ENCODE measurements at places on chromosomes 5 and 9.

GRCh38 chr9:137310189-137311052, 8.3 kb upstream of the NRARP start:
- no peaks in the 10 kb centered on the region for H3K36me3 ChIP-seq
- peak; percentile 74 for DNase-seq
- H3K27me3 ChIP-seq = peaks cover 9% of the 10 kb centered on the region
- H3K4me3 ChIP-seq = no peak overlapping the region

- peaks cover 40% of the 10 kb centered on the region for H3K36me3 ChIP-seq
- DNase-seq = no peak
- peaks cover 64% of the 10 kb centered on the region for H3K4me1 ChIP-seq
- H3K27me3 ChIP-seq = no peaks in the 10 kb centered on the region
- no peak overlapping the region for H3K27ac ChIP-seq
- peak overlapping the region; percentile 51 for H3K4me3 ChIP-seq
Measured at GRCh38 chr5:68290847-68291246, 75.3 kb downstream of the PIK3R1 start.

DNA sequence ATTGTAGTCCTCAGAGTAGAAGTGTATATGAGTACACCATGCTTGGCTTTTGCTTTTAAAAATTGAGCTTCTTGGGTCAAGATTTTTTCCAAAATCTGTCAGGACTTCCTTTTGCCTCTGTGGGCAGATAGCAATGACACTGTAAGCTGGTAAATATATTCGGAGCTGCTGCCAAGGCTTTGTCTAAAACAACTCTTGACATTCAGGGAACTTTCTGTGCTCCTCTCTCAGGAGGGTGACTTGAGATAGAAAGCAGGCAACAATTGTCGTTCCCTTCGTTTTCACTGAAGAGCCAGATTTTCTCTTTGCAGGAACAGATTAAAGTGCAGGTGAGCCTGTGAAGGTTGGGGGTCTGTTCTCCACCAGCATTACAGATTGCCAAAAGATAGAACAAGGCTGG, 230.5 kb downstream of the MAST4 start:
- no peak for DNase-seq
- no peak overlapping the region for H3K27ac ChIP-seq
- no peak overlapping the region for H3K4me3 ChIP-seq
- H3K27me3 ChIP-seq = no peaks in the 10 kb centered on the region
- no peaks in the 10 kb centered on the region for H3K36me3 ChIP-seq
- peaks cover 31% of the 10 kb centered on the region for H3K4me1 ChIP-seq

DNA sequence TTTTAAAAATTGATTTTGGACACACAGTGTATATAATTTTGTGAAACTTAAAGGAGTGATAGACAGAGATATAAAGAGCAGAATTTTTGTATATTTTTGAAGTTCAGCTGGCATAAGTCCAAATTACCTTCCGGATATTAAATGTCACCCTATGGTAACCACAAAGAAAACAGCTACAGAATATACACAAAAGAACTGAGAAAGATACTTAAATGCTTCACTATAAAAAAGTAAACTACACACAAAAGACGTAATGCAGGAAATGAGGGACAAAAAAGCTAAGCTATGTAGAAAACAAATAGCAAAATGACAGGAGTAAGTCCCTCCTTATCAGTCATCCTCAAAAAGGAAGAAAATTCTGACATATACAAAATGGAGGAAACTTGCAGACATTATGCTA, 29.4 kb downstream of the HACD4 start:
- no peaks in the 10 kb centered on the region for H3K27me3 ChIP-seq
- H3K36me3 ChIP-seq = peaks cover 17% of the 10 kb centered on the region
- H3K27ac ChIP-seq = no peak overlapping the region
- H3K4me1 ChIP-seq = no peaks in the 10 kb centered on the region
- no peak overlapping the region for H3K4me3 ChIP-seq

- no peak overlapping the region for H3K27ac ChIP-seq
- no peak for DNase-seq
- no peaks in the 10 kb centered on the region for H3K36me3 ChIP-seq
- no peaks in the 10 kb centered on the region for H3K4me1 ChIP-seq
- no peak overlapping the region for H3K4me3 ChIP-seq
Measured at GRCh38 chr5:27947088-27947487, 908.7 kb upstream of the CDH9 start.

DNA sequence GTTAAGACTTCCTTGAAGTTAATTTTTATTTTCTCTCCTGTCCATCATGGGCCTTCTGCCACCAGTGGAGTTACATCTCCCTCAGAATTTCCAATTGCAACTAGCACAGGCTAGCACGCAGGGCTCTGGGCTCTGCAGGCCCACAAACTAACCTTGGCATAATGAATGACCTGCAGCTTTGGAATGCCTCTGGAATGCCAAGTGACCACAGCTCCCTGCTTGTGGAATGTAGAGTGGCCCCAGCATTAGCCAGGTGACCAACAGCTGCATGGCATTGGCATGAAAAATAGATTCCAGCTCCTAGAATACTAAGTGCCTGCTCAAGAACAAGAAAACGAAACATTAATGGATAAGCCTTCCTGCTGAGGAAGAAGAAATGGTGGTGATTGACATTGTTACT, 726.1 kb downstream of the BRINP1 start:
- no peaks in the 10 kb centered on the region for H3K4me1 ChIP-seq
- no peaks in the 10 kb centered on the region for H3K27me3 ChIP-seq
- no peak overlapping the region for H3K27ac ChIP-seq
- H3K4me3 ChIP-seq = no peak overlapping the region
- H3K36me3 ChIP-seq = no peaks in the 10 kb centered on the region
- no peak for DNase-seq

- H3K4me1 ChIP-seq = no peaks in the 10 kb centered on the region
- DNase-seq = no peak
- H3K36me3 ChIP-seq = no peaks in the 10 kb centered on the region
- H3K27ac ChIP-seq = no peak overlapping the region
- H3K27me3 ChIP-seq = no peaks in the 10 kb centered on the region
Measured at GRCh38 chr9:96680812-96681499, 25.8 kb upstream of the PRXL2C start.

DNA sequence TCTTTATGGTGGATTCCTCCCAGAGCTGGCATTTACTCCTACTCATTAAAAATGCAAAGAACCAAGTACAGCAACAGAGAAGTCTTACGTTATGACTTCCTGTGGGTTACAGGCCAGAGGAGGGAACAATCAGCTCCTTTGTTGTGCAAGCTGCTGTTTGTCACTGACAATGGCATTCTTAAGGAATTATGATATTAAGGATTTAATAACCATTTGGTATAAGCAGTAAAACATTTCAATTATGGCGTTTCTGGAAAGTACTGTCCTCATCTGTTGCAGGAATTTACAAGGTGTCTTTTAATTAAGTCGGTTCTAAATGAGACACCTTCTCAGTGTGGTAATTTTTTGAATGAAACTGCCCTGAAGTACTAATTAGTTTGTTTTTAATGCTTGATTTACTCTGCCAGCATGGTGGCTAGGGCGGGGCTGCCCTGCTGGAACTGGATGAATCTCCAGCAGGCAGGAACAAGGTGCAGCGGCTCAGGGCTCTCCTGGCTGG, 49.1 kb upstream of the VDAC1 start:
- no peak for DNase-seq
- H3K27ac ChIP-seq = peak overlapping the region; percentile 75
- peaks cover 42% of the 10 kb centered on the region for H3K4me1 ChIP-seq
- no peak overlapping the region for H3K4me3 ChIP-seq

GRCh38 chr9:119639287-119639955, 270.2 kb upstream of the BRINP1 start:
- H3K4me3 ChIP-seq = no peak overlapping the region
- DNase-seq = no peak
- H3K27me3 ChIP-seq = no peaks in the 10 kb centered on the region
- no peaks in the 10 kb centered on the region for H3K4me1 ChIP-seq
- no peaks in the 10 kb centered on the region for H3K36me3 ChIP-seq

GRCh38 chr5:179738742-179739141, 6.1 kb downstream of the MAML1 start:
- no peak overlapping the region for H3K27ac ChIP-seq
- no peak for DNase-seq
- peaks cover 35% of the 10 kb centered on the region for H3K4me1 ChIP-seq

DNA sequence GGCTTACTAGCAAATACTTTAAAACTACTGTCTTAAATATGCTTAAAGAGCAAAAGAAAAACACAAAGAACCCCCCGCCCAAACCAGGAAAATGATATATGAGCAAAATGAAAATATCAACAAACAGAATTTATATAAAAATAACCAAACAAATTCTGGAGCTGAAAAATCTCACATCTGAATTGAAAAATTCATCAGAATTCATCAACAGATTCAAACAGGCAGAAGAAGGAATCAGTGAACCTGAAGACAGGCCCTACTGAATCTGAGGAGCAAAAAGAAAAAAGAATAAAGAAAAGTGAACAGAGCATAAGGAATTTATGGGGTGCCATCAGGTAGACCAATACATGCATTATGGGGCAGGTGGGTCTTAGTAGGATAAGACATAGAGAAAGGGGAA, 49.8 kb upstream of the SPTLC1 start:
- peaks cover 3% of the 10 kb centered on the region for H3K27me3 ChIP-seq
- no peaks in the 10 kb centered on the region for H3K36me3 ChIP-seq
- no peaks in the 10 kb centered on the region for H3K4me1 ChIP-seq
- no peak overlapping the region for H3K27ac ChIP-seq
- no peak overlapping the region for H3K4me3 ChIP-seq

DNA sequence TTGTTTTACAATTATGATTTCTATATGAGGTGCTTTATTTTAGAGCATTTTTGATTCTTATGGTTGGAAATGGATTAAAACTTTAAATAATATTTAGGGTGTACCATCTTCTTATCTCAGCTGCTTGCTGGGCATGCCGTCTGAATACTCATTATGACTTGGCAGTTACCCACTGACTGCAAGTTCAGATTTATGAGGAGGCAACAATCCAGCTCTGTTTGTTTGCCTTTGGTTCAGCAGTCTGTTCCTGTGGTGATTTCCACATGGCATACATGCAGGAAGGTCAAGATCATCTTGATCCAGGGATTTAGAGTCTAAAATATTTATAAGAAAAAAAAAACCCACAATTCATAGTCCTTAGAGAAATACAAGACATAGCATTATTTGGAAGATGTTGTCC, 1254.5 kb upstream of the NUDT12 start:
- H3K36me3 ChIP-seq = no peaks in the 10 kb centered on the region
- no peak overlapping the region for H3K27ac ChIP-seq
- no peak for DNase-seq
- no peaks in the 10 kb centered on the region for H3K4me1 ChIP-seq
- no peaks in the 10 kb centered on the region for H3K27me3 ChIP-seq
- H3K4me3 ChIP-seq = no peak overlapping the region

DNA sequence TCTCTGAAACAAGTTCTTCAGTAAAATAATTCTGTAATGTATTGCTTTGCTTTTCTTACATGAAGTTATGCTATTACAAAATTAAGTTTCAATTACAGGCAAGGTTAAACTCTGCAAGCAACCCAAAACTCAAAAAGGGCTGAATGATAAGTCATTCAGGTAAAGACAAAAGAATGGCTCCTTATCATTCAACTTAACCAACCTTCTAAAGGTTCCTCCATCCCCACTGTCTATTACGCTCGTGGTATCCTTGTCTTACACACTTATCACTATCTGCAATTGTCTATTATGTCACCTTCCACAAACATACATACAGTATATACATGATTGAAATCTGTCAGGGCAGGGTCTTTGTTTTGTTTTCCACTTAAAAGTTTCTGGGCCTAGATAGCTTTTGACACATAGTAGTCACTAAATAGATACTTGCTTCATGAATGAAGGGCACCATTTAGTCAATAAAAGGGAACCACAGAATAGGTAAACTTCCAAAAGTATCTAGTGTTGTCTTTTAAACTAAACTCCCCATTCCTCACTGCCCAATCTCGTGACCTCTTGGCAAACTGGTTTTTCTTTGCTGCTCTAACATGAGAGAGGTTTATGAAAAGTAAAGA, 6.9 kb downstream of the RPL37 start:
- DNase-seq = no peak
- H3K36me3 ChIP-seq = peaks cover 76% of the 10 kb centered on the region
- no peaks in the 10 kb centered on the region for H3K27me3 ChIP-seq
- no peak overlapping the region for H3K27ac ChIP-seq

GRCh38 chr9:84519413-84519812, 150.1 kb upstream of the NTRK2 start:
- H3K4me3 ChIP-seq = no peak overlapping the region
- H3K27ac ChIP-seq = no peak overlapping the region
- H3K27me3 ChIP-seq = no peaks in the 10 kb centered on the region
- no peak for DNase-seq
- no peaks in the 10 kb centered on the region for H3K4me1 ChIP-seq

GRCh38 chr9:98930792-98931191, 12.9 kb upstream of the COL15A1 start:
- H3K4me1 ChIP-seq = no peaks in the 10 kb centered on the region
- H3K4me3 ChIP-seq = no peak overlapping the region
- no peaks in the 10 kb centered on the region for H3K36me3 ChIP-seq
- DNase-seq = peak; percentile 37
- H3K27me3 ChIP-seq = peaks cover 2% of the 10 kb centered on the region

DNA sequence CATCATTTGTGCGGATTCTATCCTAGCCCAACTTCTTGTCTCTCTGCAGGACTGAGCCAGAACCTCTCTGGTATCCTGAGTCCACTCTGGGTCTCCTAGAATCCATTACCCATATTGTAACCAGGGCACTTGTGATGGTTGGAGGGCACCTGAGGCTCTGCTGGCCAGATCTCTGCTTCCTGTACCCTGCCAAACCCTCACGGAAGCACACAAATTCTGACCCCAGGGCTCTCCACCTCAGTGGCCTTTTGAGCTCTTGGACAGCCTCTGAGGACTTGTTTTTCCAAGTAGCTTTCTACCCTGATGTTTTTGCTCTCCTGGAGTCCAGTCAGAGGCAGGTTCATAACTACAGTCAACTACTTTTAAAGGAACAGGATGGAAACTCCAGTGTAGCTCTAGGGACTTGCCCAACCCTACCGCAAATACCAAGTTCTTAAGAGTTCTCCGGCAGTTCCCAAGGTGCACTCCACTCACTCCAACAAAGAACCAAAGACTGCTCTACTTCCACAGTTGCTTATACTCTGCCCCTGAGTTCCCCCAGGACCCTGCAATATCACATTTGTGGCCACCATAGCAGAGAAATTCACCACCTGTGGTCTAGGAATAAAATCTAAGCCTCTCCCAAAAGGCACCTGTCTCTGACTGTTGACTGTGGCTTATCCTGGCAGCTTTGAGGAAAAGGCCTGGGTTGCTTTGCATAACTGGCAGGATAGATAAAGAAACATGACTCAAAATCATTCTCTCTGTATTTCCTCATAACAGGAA, 9.6 kb downstream of the PIP5K1B start:
- no peak for DNase-seq
- H3K4me3 ChIP-seq = no peak overlapping the region
- H3K4me1 ChIP-seq = no peaks in the 10 kb centered on the region
- H3K27ac ChIP-seq = no peak overlapping the region
